ENCODE measurements at places on chromosomes 3 and 15.

DNA sequence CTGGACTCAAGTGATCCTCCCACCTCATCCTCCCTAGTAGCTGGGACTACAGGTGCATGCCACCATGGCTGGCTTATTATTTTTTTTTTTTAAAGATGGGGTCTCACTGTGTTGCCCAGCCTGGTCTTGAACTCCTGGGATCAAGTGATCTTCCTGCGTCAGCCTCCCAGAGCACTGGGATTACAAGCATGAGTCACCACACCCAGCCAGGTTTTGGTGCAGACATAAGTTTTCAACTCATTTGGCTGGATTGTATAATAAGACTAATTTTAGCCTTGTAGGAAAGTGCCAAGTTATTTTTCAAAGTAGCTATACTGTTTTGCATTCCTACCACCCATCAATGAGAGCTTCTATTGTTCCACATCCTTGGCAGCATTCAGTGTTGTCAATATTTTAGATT, 32.1 kb downstream of the BUB1B start:
- no peak for DNase-seq

DNA sequence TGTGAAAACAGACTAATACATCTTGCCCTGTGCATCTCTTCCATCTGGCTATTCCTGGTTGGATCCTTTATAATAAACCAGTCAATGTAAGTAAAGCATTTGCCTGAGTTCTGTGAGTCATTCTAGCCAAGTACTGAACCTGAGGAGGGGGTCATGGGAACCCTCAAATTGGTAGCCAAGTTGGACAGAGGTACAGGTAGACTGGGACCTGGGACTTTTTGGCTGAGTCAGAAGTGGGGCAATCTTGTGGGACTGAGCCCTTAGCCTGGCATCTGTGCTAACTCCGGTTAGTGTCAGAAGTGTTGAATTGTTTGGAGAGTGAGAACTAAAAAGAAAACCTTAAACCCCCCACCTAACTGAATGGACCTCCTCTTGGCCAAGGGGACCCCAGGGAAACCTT, 21.0 kb upstream of the LIMD1 start:
- no peak for DNase-seq

GRCh38 chr3:23219552-23219951, 16.4 kb downstream of the UBE2E2 start:
- DNase-seq = no peak

DNA sequence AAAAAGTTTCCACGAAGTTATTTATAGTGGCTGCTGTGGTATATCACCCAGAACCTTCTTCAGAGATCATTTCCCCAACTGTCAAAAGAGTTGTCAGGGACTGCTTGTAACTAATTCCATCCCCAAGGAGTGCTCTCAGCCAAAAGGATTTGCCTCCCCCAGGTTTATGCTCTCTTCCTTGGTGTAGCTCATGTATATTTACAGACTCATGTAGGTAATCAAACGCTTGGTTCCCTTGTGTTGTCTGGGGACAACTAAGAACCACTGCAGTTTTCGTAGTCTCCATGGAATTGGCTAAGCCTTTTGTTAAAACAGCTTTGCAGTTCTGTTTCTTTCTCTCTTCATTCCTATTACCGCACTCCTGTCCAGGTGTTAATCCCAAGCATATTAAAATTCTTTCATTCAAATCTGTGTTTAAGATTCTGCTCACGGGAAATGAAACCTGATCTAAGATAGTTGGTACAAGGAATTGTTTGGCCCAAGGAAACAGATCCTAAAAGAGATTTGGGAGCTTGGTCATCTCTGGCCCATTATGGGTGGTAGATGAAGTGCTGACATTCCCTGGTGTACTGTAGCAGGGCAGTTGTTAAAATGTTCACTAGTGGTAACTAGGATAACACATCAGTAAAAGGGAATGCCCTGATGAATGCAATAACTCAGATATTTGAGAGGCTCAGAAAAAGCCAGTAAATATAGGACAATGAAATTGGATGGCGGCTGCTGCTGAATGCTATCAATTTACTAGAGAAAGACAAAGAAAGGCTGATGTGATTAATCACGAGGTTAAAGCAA, 361.3 kb upstream of the GBE1 start:
- DNase-seq = no peak

DNA sequence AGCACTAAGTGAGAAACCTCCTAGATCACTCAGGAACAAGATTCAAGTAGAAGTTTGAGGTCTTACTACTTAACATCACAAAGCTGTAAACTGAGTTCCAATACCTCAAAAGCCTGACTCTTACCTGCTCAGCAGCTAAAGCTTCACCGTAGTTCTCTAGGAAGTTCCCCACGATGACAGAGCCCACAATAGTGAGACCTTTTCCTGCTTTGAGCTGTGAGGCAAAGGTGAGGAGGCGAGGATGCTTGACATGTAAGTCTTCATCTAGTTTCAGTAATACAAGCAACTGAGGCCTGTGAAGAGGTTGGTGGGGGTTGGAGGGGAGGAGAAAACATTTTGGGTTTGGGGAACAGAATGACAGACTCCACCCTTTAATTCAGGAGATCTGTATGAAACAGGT, 15.7 kb downstream of the EMC4 start:
- DNase-seq = no peak

GRCh38 chr3:177306252-177306651, 109.0 kb upstream of the TBL1XR1 start:
- DNase-seq = no peak

GRCh38 chr3:73561494-73561893, 63.2 kb downstream of the PDZRN3 start:
- DNase-seq = no peak

DNA sequence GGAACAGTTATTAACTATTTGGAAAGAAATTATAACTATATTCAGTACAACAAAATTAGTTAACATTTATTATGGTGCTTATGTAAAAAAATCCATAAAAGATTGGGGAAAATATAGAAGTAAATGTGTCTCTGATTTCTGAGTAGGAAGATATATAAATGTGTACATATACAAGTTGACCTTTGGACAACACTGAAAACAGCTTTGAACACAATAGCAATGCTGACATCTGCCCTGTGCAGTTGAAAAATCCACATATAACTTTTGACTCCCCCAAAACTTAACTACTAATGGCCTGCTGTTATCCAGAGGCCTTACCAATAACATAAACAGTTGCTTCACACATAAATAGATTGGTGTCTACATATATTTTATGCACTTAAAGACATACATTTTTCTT, 12.3 kb downstream of the TIMMDC1 start:
- no peak for DNase-seq

GRCh38 chr15:35379972-35380371, 166.0 kb downstream of the DPH6 start:
- DNase-seq = no peak

DNA sequence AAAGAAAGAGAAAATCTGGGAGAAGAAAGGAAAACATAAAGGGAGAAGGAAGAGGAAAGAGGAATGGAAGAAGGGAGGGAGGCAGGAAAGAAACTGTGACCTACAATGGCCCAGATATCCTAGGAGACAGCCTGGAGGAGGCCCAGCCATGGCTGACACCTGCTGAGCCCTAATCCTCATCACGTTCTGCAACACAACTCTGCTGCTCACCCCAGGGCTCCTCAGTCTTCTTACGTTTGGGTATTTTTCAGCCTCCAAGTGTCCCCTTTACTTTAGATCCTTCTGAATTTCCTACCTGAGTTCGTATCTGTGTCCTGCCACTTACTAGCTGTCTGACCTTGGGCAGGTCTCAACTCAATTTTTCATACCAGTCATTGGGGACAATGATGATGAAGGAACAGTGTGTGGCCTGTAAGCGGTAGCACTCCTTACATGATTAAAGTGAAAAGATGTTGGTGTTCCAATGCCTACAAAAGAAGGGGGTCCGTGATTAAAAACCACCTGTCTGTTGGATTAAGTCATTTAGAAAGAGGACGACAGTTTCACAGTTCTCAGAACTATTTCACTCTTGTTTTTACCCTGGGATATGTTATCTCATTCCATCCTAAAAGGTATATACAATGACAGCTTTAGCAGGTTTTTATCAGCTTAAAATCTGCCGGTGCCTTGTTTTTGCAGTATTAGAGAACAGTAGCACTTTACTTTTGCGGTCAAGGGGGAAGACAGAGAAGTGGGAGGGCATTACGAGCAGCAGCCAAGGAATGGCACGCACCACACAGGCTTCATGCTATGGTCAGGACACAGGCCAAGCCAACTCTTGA, 47.4 kb downstream of the CCR4 start:
- DNase-seq = peak; percentile 40

GRCh38 chr3:111681661-111682426, 86.7 kb upstream of the ZBED2 start:
- no peak for DNase-seq

GRCh38 chr3:141313093-141313683, 55.1 kb upstream of the ZBTB38 start:
- DNase-seq = no peak

DNA sequence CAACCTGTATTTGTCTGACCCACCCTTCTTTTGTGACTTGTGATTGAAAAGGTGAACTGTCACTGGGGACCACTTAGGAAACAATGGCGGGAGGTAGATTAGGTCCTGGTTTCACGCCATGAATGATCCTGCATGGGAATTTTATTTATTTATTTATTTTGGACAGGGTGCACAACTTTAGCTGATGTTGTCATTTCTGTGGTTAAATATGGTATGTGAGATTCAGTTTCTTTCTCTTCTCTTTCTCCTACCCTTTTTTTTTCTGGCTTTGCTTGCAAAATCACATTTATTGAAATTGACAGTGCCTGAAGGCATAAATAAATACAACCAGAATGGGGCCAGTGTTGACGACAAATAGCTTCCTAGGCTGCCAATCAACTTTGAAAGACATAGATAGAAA, 18.0 kb upstream of the HTR3E start:
- no peak for DNase-seq

- DNase-seq = no peak
These were observed 75.3 kb upstream of the HRH1 start for GRCh38 chr3:11078826-11079515.

DNA sequence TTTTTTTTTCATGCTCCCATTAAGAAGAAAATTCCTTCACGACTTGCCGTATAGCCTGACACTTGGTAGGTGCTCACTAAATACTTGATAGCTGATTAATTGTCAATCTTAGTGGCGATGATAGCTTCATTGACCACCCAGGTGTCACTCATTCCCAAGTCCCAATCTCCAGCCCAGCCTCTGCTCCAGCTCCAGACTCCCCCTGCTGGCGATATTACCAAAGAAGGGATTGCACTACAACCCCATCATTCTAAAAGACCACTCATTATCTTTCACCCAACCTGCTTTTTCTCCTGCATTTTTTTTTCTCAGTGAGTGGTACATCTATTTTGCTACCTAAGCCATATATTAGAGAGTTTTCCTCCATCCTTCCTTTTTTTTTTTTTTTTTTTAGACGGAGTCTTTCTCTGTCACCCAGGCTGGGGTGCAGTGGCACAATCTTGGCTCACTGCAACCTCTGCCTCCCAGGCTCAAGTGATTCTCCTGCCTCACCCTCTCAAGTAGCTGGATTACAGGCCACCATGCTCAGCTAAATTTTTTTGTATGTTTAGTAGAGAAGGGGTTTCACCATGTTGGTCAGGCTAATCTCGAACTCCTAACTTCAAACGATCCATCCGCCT, 19.5 kb upstream of the COMMD2 start:
- DNase-seq = peak; percentile 52

- DNase-seq = no peak
These were observed 33.1 kb downstream of the IL1RAP start for GRCh38 chr3:190546881-190547510.

Measured in stimulated activated CD4-positive, alpha-beta T cell treated with anti-CD3 and anti-CD28 coated beads, Interleukin-2, amount 100 ng/mL, for 24 hours (primary cell).